ENCODE measurements at places on chromosomes 4 and X.

DNA sequence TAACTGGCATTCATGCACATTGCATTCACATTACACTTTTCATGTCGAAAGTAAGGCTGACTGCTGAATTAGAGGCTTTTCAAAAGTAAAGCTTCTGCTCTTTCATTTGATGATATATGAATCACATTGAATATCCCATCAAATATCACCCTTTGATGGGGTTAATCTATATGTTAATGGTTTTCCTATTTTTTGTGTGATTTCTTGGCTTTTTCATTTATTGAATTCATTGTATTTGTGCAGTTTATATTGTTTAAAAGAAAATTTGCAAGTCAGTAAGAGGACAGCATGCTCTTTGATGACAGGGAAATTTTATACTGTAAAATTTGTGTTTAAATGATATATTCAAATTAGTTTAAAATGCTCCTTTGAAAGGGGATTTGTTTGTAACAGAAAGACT, 344.1 kb downstream of the PCDH10 start:
- no peak for DNase-seq

DNA sequence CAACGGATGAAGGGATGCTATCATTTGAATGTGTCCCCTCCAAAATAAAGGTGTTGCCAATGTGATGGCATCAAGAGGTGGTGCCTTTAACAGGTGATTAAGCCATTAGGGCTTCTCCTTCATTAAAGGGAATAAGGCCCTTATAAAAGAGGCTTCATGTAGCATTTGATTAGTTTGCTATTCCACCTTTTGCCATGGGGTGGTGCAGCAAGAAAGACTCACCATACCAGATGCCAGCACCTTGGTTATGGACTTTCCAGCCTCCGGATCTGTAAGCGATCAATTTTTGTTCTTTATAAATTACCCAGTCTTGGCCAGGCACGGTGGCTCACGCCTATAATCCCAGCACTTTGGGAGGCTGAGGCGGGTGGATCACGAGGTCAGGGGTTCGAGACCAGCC, 7.9 kb upstream of the SLC25A43 start:
- DNase-seq, result no peak

DNA sequence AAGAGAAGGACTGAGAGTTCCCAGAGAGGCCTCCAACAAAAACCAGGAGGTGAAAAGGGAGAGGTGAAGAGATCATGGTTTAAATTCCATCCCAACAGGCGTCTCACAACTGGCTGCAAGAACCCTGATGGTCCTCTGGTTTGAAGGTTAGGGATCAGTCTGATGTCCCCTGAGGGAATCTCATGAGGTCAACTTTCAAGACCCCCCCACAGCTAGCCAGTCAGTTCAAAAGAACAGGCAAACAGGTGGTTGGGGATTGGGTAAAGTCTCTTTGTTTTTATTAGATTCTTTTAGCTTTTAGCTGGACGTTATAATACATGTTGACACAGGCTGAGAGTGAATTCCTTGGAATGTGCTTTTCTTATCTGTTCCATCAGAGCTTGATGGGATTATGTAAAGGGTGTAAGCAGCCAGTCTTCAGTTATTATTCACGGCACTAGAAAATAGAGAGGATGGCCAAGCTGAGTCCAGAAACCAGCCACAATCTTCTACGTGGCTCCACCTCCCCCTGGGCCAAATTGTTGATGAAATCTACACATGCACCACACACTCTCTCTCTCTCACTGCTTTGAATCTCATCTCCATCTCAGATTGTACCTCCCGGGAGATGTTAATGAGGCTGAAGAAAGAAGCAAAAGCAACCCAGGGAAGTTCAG, 20.8 kb downstream of the ENPP6 start:
- no peak for DNase-seq

- DNase-seq, result no peak
Measured at GRCh38 chr4:57102050-57102624, 8.0 kb downstream of the IGFBP7 start.

DNA sequence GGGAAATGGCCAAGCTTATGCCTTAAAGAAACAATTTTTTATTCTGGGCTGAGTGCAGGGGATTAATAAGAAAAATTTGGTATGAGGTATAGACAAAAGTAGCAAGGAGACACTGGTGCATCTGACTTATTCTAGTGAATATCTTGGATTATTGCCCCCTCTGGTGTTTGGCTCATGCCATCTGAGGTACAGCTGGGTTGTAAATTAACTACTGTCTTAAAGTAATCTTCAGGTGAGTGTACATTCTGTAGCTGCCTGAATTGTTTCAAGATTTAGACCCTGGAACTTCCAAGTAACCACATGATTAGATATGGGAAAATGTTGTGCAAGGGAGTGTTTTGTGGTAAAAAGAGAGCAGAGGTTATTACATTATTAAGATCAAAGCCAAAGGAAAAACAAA, 988.7 kb downstream of the FAM133A start:
- no peak for DNase-seq

DNA sequence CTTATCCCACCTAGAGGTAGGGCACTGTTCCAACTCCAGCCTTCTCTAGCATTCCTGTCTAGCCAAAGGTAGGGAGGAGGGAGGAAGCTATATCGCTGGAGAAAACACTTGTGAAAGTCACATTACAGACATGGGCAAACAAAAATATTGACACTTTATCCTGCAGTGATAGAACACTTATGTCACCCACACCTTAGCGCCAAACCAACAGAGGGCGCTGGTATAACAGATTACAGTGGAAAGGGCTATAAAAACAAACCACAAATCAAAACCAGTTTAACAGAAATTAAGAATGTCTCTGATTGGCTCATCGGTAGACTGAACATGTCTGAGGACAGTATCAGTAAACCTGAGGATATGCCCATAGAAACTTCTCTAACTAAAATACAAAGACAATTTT, 451.3 kb downstream of the TLL1 start:
- peak; percentile 56 for DNase-seq

- DNase-seq, result no peak
Measured at GRCh38 chrX:129813662-129814368, 29.9 kb downstream of the ZDHHC9 start.

DNA sequence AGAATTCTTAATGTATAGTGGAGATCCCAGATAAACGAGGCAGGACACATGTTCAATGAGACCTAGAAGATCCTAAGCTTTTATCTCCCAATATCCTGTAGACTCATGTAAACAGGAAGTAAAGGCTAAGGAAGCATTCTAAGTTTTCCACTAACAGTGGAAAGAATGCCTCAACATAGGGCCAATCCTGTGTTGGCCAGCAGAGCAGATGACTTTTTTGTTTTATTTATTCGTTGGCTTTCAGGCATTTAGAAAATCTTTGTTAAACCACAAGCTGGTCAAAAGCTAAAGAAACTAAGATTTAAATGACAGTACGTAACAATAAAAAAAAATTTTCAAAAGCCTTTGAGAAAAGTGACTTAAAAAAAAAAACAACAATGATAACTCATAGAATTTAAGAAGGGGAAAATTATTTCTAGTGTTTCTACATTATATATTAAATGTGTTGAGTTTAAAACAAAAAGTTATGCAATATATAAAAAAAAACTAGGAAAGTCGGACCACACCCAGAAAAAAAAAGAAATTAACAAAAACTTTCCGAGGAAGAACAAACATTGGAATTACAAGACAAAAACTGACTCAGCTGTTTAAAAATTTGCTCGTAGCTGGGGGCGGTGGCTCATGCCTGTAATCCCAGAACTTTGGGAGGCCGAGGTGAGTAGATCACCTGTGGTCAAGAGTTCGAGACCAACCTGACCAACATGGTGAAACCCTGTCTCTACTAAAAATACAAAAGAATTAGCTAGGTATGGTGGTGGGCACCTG, 759.3 kb downstream of the FSTL5 start:
- no peak for DNase-seq

- DNase-seq, result no peak
Measured at GRCh38 chrX:16204538-16204937, 37.3 kb downstream of the MAGEB17 start.

- no peak for DNase-seq
Measured at GRCh38 chrX:121120690-121121605, 73.5 kb downstream of the GLUD2 start.

DNA sequence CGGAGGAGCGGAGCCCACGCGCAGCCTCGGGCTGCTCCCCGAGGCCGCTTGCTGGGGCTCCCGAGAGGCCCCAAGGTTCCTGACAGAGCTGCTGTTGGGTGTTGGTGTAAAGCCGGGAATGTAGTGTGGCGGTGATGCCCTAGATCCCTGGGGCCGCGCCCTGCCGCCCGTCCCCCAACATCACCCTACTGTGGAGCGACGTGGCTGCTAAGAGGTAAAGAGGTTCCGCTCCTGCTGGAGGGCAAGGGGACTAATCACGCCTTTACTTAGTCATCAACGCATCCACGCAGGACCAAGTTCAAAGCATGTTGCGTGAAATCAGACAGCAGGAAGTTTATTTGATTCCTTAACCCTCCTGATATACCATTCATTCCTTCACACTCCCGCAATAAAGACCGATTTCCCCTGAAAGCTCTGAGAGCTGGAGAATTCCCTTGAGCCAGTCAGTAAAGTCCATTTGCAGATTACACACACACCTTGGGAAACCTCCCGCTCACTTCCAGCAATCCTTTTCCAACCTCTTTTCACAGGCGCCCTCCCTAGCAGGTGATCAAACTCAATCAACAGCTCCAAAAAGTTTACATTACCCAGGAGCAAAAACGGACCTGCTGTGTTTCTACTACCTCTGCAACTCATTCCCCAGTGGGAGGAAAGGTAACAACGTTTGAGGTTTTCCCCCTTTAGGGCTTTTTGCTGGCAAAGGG, 579 bp upstream of the GABRA2 start:
- DNase-seq, result peak; percentile 16

DNA sequence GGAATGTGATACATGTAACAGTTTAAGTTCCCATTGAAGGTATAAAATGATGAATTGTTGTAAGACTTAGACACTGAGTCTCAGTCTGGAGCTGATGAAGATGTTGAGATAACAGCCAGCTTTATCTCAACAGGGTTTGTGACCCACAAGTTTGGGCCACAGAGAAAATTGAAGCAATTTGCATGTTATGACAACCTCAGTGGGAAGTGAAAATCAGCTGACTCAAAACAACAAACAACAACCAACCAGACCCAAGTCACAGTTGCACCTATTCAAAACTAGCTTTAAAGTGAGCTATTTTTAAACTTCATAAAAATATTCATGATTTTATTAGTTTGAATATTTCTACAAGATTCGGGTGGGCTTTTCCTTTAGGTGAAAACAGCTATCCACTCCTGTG, 8.0 kb downstream of the SFRP2 start:
- no peak for DNase-seq

DNA sequence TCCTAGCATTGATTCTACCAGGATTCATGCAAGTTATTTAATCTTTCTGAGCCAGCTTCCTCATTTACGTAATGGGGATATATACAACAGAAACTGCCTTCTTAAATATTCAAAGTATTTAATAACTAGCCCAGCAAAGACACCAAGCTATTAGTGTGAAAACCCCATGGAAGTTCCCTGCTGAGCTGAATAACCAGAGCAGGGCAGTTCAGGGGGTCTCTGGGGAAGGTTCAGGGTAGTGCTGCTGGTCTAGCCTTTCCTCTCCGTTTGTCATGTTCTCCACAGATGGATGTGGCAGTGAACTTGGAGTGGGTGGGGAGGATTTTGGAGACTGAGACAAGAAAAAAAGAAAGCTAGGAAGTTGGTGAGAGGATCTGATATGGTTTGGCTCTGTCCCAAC, 240.8 kb upstream of the TAPT1 start:
- no peak for DNase-seq

DNA sequence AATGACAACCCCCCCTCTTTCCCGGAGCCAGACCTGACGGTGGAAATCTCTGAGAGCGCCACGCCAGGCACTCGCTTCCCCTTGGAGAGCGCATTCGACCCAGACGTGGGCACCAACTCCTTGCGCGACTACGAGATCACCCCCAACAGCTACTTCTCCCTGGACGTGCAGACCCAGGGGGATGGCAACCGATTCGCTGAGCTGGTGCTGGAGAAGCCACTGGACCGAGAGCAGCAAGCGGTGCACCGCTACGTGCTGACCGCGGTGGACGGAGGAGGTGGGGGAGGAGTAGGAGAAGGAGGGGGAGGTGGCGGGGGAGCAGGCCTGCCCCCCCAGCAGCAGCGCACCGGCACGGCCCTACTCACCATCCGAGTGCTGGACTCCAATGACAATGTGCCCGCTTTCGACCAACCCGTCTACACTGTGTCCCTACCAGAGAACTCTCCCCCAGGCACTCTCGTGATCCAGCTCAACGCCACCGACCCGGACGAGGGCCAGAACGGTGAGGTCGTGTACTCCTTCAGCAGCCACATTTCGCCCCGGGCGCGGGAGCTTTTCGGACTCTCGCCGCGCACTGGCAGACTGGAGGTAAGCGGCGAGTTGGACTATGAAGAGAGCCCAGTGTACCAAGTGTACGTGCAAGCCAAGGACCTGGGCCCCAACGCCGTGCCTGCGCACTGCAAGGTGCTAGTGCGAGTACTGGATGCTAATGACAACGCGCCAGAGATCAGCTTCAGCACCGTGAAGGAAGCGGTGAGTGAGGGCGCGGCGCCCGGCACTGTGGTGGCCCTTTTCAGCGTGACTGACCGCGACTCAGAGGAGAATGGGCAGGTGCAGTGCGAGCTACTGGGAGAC, 1.6 kb downstream of the PCDH10 start:
- DNase-seq, result peak; percentile 45

DNA sequence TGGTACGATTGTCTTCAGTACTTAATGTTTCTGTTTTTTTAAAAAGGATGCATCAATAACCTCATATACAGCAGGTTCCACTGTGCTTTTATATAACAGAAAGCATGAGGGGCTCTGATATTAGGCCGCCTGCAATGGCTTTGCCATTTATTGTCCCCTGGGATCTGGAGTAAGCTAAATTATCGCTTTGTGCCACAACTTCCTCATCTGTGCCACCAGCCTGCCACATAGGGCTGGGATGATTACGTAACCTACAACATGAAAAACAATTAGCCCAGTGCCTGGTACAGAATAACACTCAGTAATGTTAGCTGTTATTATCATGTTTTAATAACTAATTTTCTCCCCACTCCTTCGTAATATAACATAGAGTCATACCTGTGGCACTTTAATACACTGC, 65.5 kb upstream of the TRIM2 start:
- DNase-seq, result no peak

DNA sequence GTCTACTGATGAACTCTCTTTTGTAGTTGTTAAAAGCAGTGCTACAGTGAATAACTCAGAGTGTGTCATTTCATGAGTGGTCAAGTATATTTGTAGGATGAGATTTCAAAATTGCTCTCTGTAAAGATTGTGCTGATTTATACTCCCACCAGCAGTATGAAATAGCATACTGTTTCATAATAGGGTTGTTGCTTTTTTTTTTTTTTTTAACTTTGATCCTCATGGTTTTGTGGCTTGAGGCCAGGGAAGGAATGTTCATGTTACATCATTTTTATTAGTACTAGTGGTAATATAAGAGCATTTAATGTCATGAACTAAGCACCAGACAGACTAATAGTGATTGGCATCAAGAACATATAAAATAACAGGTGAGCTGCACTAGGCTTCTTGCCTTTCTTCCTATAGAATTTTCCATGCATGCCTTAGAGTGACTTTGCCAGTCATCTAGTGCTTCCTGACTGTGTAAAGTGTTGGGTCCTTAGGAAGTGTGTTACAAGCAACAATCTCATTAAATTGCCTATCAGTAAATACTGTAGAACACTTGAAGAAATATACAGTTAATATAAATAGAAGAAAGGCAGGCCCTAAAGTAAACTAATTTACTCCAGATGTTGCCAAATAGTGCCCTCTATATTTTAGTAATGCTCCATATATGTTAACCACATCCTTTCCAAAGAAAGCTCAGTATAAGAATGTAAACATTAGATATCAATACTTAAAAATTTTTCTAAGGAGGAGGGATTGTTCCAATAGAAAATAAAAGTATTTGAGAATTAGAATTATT, 38.6 kb upstream of the MSMO1 start:
- DNase-seq, result no peak

Measured in glutamatergic neuron (in vitro differentiated cells).